T-cell (primary cell): ENCODE measurements at places on chromosomes 7 and 10.

DNA sequence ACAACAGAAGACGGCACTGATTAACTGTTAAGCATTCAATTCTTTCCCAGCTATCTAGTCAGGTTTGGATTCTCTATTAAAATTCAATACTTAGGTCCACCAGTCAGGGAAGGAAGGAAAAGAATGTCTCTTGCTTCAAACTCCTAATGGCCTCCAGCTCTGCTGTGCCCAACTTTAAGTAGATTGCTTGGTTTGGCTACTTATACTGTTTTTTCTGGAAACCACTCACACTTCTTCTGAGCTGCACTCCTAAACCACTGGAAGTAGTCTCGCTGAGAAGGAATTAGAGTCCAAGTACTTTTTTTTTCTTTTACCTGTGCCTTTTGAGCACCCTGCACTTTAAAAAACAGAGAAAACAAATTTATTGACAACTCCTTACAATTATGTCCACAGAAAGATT lies 26.7 kb upstream of the COL1A2 start:
- no peak for DNase-seq

DNA sequence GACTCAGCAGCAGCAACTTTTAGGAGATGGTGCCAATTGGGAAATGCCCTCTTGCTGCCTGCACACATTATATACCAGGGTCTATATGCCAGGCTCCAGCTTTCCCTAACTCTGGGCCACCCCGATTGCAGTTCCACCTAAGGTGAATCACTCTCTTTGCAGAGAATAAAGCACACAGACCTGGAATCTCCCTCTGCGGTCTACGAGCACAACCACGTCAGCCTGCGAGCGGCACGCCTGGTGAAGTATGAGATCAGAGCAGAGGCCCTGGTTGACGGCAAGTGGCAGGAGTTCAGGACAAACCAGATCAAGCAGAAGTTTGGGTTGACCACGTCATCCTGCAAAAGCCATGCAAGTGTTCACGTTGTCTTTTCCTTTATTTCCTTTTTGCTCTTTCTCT lies 38.2 kb upstream of the PLEKHA1 start:
- DNase-seq, result no peak

DNA sequence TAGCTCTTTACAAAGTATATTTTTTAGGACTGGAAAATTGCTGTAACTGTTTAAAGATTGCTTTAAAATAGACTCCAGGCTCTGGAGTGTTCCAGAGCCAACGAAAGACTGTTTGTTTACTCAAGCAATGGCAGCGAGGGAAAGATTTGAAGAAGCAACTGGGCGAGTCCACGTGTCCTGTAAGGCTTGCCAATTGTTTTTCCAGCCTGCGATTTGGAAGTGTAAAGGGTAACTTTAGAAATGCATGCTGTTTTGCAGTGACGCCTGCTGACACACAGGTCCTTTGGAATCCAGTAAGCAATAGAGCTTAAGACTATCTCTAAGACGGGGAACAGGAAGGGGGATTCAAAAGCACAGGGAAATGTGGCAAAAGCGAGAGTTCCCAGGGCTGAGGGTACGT lies 55.8 kb downstream of the TACC2 start:
- no peak for DNase-seq

GRCh38 chr10:33817605-33818004 lies 483.1 kb upstream of the NRP1 start:
- DNase-seq, result no peak

GRCh38 chr10:62052276-62052675 lies 150.8 kb downstream of the ARID5B start:
- no peak for DNase-seq
